ENCODE measurements at places on chromosomes 12 and 14.

DNA sequence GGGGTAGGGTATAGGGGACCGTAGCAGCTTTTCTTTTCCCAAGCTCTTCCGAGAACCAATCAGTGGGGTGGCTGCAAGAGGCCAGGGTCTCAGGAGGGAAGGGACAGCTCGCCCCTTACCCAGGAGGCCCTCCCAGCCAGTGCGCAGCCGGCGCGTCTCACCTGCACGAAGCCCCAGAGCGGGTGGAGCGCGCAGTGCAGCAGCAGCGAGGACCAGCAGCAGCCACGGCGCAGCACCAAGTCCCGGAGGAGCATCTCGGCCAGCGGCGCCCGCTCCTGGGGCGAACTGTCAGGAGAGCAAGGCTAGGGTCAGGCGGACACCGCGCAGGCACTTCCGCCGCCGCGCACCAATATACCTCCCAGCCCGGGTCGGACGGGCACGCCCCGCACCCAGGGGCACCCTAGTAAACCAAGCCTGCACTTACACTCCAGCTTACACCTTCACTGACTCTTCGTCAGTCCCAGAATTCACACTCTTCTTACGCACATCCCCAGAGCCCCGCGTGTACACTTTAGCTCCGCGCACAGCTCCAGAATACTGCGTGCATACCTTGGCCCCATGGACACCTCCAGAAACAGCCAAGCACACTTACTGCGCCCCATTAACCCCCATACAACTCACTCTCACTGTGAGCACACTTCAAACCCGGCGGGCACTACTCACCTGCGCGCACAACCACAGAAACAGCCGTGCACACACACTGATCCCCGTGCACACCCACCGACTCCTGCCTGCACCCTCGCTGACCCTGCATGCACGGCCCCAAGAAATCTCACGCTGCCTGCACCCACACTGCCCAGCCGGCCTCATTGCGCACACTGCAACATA lies 606 bp downstream of the PRIMA1 start:
- DNase-seq, result no peak

DNA sequence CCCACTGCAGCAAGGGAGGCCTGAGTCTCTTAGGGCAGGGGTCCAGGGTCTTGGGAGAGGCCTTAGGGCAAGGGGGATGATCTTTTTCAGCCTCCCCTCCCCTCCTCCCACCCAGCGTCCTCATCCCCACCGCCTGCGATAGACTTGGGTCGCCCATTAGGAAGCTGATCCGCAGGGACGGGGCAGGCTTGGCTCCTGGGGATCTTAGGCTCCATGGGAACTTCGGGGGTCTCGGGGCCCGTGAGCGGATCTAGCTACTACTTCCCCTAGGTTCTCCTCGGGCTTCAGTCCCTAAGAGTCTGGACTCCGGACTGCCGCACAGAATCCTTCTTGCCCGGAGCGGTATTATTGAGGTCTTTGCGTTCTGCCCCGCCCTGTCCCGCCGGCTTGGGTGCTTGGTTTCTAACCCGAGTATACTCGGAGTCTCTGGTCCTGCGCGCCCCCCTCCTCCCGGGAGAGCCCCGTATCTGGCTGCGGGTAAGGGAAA lies 2.2 kb upstream of the PTHLH start:
- DNase-seq, result no peak

DNA sequence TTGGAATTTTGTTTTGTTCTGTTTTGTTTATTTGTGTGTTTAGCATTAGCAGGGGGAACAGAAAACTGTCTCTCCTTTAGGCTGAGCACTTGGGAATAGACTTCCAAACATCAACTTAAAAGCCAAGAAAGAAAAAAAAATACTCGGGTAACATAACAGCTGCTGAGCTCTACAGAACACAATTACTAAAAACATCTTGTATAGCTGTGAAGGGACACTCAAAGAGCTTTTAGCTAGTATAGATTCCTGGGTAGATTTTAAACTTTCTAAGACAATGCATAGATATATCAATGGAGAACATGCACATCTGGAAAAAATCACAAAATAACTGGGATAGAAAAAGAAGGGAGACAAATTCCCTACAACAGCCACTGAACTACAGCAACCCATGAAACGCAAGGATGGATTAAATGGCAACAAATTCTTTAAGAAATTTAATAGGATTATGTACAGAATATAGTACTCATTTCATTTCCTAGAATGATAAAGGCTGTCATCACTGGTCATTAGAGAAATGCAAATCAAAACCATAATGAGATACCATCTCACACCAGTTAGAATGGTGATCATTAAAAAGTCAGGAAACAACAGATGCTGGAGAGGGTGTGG lies 174.3 kb upstream of the KRR1 start:
- no peak for DNase-seq

- no peak for DNase-seq
Observed at GRCh38 chr14:91875525-91876286, 8.4 kb upstream of the TC2N start.

DNA sequence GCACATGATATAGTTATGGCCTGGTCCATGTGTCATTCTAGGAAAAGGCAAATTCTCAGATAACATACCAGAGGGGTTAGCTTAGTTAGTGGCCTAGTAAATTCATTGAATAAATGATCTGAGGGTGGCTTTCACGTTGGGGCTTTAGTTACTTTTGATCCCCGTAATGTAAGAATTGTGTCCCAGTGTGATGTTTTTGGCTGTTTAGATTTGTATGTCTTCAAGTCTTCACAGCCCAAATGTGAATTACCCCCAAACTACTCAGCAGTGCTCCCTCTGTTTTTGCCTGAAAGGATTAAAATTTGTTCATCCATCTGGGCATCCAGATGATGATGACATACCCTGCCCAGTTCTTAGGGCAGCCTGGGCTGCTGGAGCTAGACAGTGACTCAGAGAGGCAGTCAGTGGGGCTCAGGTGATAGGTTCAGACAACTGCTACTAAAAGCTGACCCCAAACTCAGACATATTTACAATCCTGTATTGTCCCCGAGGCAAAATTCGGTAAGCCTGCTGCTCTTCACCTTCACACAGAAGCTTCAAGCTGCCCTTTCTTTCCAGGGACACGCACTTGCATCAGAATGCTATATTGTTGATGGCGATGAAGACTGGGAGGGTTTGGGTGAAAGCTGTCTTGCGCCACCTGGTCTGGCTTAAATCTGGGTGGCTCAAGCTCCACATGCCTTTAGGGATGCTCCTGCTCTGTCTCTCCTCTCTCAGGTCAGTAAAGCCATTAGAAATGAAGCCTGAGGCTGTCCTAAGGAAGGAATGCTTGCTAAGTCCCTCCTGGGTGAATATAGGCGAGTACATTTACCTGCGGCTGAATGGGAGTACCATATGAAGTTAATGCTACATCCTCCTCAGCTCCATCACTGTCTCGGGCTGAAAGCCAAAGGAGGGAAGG lies 10.3 kb downstream of the GPRC5D start:
- no peak for DNase-seq

DNA sequence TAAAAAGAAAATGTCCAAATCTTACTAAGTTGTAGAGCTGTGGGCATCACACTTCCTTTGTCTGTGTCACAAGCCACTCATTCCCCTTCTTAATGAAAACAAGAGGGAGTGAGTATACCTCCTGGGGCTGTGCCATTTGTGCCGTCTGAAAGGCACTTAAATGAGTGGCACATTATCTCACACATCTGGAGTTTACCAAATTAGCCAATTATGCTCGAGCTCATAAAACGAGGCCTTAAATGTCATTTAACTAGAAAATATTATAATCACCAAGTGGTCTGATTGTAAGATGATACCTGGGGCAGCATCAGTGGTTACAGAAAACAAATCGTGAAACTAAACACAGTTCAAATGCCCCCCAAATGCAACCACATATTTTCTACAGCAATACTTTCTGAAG lies 146.1 kb downstream of the PAX9 start:
- DNase-seq, result no peak

- no peak for DNase-seq
Observed at GRCh38 chr12:55842681-55843429, at the start of gene MMP19. MMP19 (minus strand) TSS chr12:55842936; CDS start chr12:55842830, 106 bp downstream.

GRCh38 chr12:13442457-13442856 lies 245.9 kb downstream of the EMP1 start:
- DNase-seq, result no peak

- DNase-seq, result no peak
Observed at GRCh38 chr14:30610787-30611343, 11.3 kb upstream of the SCFD1 start.

- no peak for DNase-seq
Observed at GRCh38 chr14:31692376-31692781, 131.2 kb downstream of the NUBPL start.

DNA sequence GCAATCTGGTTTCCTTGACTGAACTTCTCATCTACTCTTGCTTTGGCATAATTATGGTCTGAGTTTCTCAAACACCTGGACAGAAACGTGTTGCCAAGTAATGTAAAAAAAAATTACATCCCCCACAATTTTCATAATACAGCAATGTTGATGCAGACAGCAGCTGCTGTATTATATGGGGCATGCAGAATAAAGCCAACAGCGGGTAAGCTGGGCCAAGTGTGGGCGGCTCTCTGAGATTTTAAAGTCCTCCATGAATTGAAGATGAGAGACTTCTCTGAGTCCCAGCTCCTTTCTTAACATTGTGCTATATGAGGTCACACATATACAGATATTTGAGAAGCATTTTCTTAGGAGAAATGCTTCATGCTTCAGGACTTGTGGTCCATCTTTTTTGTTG lies 881.2 kb downstream of the GALC start:
- DNase-seq, result no peak

GRCh38 chr12:87930033-87930432 lies 99.2 kb downstream of the C12orf50 start:
- DNase-seq, result no peak

GRCh38 chr12:76542908-76543307 lies 16.7 kb downstream of the OSBPL8 start:
- no peak for DNase-seq

DNA sequence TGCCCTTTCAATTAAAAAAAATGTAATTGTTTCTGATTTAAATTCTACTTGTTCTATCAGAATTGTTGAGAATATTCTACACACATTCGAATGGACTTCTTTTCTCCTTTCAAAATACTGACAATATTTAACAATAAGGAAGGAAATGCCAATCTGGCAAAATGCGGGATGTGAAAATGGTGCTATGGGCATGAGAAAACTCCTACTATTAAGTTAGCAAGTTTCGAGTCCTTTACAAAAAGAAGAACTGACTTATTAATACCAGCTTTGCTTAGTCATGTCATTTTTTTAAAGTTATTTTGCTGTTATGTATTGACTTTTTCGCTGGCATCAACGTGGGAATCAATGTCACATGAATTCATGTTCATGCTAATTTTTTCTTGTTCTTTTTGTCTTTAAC lies 31.7 kb upstream of the ARL1 start:
- DNase-seq, result no peak

DNA sequence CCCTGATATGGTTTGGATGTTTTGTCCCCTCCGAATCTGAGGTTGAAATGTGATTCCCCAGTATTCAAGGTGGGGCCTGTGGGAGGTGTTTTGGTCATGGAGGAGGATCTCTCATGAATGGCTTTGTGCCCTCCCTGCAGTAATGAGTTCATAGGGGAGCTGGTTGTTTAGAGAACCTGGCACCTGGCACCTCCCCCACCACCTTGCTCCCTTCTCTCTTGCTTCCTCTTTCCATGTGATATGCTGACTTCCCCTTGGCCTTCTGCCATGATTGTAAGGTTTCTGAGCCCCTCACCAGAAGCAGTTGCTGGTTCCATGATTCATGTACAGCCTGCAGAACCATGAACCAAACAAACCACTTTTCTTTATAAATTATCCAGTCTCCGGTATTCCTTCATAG lies 32.6 kb downstream of the CD163L1 start:
- no peak for DNase-seq

- no peak for DNase-seq
Observed at GRCh38 chr12:55385891-55386290, 14.4 kb upstream of the OR6C65 start.

GRCh38 chr12:13367973-13368372 lies 171.4 kb downstream of the EMP1 start:
- DNase-seq, result no peak

DNA sequence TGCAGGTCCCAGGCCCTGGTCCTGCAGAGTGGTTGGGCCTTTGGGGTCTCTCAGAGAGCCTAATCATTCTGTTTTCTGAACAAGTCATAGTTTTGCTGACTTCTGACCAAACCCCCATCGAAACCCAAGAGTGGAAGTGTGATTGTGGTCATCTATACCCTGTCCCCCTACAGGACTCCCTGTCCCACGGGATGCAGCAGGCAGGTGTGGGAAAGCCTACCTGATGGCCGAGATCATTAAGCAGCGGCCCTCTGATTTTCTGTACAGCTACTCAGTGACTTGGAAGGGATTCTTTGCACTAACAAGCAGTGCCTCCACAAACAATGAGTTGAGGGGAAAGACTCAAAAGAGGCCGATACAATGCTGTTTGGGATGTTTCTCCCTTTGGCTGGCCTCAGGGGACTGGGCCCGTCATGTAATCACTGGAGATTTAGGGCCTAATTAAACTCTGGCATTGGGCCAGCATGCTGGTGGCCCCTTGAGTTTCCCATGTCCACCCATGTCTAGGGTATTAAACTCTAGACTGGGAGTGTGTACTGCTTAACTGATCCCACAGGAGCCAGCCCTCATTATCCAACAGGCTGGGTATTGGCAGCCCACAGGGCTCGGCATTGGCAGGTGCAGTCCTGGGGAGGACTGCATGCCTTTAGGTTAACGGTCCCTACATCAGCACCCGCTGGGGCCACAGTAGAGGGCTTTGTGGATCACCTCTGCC lies 192.8 kb downstream of the ZFP36L1 start:
- no peak for DNase-seq

DNA sequence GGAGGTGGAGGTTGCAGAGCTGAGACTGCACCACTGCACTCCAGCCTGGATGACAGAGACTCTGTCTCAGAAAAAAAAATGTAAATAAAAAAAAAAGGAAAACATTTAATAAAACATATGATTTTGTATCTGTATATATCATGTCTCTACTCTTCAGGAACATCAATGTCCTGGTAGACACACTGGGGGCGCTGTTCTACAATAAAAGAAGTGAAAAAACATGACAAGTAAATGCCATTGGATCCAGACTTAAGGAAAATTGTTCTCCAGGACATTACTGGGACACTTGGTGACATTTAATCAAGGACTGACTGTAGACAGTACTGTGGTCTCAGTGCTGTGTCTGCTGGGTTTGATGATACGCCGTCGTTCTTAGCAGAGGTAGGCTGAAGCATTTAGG lies 15.5 kb upstream of the KLC1 start:
- no peak for DNase-seq

DNA sequence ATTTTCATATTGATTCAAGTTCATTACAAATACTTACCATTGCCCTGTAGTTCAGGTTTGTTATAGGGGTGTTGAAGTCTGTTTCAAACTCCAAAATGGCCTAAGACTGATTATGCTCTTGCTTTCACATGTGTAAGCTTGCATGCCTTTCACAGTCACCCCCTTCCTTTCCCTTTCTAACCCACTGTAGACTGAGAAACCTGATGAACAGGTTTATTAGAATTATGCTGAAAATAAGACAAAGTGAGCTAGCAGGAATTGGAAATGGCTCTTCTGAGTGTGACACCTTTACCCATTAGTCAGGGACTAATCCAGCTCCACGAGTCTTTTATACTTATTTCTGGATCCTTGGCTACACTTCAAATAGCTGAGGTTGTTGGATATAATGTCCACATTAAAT lies 38.9 kb downstream of the FBXO33 start:
- DNase-seq, result no peak

All from stimulated activated CD4-positive, alpha-beta T cell treated with anti-CD3 and anti-CD28 coated beads, Interleukin-4, amount 100 ng/mL, for 4 hours (primary cell).